Astrocyte of the spinal cord (primary cell): ENCODE measurements at places on chromosomes 4 and X.
A peak's percentile ranks its signal among the peaks of the same experiment; 100 is the strongest.

DNA sequence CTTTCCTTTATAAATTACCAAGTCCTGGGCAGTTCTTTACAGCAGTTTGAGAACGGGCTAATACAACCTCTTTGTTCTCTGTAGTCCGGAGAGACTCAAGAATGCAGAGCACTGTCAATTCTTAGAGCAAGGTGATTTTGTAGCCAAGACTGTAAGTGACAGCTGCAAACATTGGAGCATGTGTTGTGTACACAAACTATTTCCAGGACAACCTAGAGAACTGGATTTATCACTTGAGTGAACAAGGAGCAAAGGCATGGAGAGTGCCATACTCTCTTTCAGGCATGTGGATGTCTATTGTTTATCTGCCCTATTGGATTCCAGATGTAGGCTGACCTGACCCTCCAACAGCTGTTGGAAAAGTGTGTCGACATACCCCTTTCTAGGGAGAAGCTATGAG is 153.9 kb downstream of the SPANXN3 start:
- DNase-seq = no peak

- DNase-seq = no peak
Measured at GRCh38 chrX:15714529-15714928, 23.5 kb upstream of the CA5B start.

DNA sequence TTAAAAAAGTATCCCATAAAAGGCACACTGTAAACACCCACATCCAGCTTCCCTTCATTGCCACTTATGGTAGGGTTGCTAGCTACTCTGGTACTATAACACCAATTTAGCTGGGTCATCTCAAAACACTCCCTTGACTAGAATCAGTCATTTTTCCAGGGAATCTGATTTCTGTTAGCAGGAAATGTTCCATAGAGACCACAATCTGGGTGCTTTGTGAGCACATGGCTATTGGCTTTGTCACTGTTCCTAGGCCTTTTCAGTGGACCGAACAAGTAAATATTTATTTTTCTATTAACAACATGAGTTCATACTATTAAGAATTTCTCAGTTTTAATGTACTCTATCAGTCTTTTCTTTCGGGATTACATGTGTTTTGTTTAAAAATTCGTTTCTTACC is 404.7 kb upstream of the GNPDA2 start:
- DNase-seq = no peak

GRCh38 chr4:182642831-182643230 is 274.4 kb downstream of the DCTD start:
- DNase-seq = peak; percentile 54
